SJCRH30 (cell line): ENCODE measurements at places on chromosomes 4 and X. TPM values are rescaled to one million over a fixed set of nuclear protein-coding genes. Genes with fewer than 3 reads are reported as not detected.

The PPEF1 gene
- total RNA-seq = 0.51 TPM in 1 of 2 replicates, not detected in the other

The GABRA4 gene
- total RNA-seq = not detected in 2 replicates

DNA sequence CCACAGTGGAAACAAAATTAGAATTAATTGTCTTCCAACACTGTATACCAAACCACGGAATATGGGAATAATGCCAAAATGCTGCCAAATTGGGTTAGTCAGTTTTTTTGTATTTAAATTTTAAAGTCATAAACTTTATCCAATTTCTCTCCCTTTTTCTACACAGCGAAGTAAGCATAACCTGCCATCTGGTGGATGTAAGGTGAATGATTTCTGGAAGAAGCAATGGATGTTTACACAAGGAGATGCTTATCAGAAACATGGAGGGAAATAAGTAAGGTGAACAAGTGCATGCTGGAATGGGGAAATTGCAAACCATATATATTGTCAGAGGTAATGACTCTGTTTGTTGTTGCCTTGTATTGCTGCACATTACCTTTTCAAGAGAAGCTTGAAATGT, 691.9 kb downstream of the TECRL start:
- DNase-seq = peak; percentile 2

DNA sequence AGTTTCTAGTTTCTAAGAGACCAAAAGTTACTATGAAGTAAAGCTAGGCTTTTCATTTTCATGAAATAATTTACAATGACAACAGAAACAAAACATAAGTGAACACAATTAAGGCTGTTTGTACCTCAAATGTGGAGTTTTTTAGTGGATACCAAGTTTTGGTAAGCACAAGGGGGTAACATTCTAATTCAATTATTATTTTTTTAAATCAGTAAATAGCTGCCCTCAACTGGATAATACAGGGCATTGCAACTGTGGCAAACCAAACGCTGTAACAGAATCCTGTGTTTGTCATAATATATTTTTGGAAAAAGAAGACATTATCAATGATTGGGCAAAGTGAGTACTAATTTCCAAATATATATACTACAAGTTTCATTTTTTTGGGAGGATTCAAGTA, 150.3 kb downstream of the FBXW7 start:
- no peak for DNase-seq

- peak; percentile 6 for DNase-seq
These were observed 83.1 kb upstream of the DDX3X start for GRCh38 chrX:41250867-41251266.

- peak; percentile 71 for DNase-seq
These were observed 339.4 kb upstream of the ZCCHC13 start for GRCh38 chrX:73964579-73964978.

The UNC5C gene
- total RNA-seq = not detected in 2 replicates

The BEND2 gene
- not detected in 2 replicates for total RNA-seq

The FAM184B gene
- total RNA-seq = 0.02 and 0.10 TPM in 2 replicates

GRCh38 chrX:18677161-18677869, 5.4 kb upstream of the RS1 start:
- DNase-seq = no peak

- DNase-seq = no peak
These were observed 137.7 kb downstream of the LDB2 start for GRCh38 chr4:16760617-16761363.

DNA sequence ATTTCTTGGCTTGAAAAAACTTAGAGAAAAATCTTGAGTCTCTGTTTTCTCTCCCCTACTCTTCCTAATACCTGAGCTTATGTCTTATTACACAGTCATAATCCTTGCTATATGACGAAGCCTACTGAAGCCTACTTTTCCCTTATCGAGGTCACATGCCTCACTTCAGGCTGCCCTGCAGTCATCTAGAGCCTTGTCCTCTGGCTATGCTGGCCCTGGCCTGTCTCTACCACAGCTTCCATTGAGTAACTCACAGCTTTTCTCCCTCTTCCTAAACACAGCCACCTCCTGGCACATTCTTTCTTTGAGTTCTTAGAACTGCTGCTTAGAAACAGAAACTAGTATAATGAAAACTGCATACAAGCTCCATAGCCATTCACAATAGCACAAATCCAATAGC, 1698.3 kb downstream of the STIM2 start:
- DNase-seq = no peak

The GPR34 gene
- total RNA-seq = not detected in 2 replicates

DNA sequence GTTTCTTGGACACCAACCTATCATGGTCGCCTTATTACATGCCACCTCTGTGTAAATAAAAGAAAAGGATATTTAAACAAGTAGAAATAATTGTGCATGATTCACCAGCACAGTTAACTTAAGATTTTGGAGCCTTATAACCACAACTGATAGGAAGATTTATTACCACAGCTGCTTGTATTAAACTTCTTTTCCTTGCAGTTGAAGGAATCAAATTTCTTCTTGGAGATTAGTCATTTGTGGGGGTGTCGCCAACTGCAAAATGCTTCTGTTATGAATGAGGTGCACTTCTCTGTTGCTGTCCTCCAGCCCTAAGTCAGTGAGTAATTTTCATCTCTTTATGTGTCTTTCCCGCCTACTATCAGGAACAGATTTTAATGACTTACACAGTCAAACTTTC, 73.3 kb downstream of the OR13H1 start:
- peak; percentile 40 for DNase-seq

The RAI2 gene
- not detected in 2 replicates for total RNA-seq

The FOXP3 gene
- not detected in 2 replicates for total RNA-seq

DNA sequence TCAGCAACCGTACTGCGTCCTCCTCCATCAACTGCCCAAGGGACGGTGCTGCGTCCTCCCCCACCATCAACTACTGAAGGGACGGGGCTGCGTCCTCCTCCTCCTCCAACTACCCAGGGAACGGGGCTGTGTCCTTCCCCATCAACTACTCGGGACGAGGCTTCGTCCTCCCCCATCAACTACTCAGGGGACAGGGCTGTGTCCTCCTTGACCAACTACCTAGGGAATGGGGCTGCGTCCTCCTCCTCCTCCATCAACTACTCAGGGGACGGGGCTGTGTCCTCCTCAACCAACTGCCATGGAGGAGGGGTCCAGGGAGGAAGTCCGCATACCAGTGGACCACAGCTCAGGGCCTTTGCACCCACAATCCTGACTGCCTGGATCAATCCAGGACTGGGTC, 24.4 kb downstream of the PPP2R3B start:
- no peak for DNase-seq

- DNase-seq = no peak
These were observed 240.5 kb upstream of the HS3ST1 start for GRCh38 chr4:11669156-11669555.

The ADGRA3 gene
- total RNA-seq = 104 TPM in 2 replicates

DNA sequence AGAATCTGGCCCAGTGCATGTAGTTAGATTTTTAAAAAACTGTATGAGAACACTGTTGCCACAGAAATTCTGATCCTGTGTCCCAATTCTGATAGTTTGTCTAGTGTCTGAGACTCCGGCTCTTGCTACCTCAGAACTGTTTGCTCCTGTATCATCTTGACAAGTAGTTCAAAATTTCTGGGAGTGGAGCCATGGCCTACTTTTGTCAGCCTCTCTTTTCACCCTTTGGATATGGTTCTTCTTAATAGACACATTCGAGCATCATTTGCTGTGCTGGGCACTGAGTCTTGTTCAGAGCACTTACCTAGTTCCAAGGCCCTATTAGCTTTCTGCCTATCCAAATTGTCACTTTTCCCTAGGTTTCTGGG, 46.9 kb downstream of the ATP10D start:
- DNase-seq = no peak

The DKK2 gene
- 0.18 and 0.55 TPM in 2 replicates for total RNA-seq

- peak; percentile 20 for DNase-seq
These were observed 90.8 kb downstream of the IRF2 start for GRCh38 chr4:184383497-184384055.

The CNGA1 gene
- not detected in 2 replicates for total RNA-seq

The EGFL6 gene
- total RNA-seq = not detected in 2 replicates

- no peak for DNase-seq
These were observed 15.5 kb downstream of the UBA6 start for GRCh38 chr4:67685532-67685859.

The DYNLT3 gene
- not detected in 2 replicates for total RNA-seq

DNA sequence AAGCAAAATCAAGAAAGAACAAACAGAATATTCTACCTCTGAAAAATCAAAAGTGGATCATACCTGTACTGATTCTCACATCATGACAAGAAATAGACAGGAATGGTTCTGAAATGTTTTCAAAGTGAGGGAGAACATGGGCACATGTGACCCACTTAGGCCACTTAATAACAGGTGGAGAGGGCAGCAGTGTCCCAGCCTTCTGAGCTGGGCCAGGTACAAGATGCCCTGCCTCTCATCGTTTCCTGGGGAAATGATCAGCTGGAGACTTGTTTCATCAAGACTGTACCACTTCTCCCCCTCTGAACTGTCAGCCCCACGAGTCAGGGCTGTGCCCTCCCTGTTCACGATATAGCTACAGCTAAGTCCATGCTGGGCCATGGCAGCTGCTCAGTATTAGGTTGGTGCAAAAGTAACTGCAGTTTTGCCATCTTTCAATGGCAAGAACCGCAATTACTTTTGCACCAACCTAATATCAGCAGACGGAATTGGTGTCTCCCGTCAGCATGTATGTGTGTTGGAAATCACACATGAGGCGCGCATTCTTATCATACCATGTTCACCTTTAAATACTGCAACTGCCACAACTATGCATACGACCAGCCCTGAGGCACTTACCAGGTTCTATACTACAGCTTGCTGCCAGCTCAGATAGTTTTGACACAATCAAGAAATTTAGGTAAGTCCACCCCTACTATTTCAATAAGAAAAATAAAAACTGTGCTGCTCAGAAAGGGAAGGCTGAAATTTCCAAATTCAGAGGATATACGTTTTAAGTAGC, 71.4 kb downstream of the GATB start:
- no peak for DNase-seq

The MAB21L2 gene
- not detected in 2 replicates for total RNA-seq

The F8 gene
- total RNA-seq = 0.23 and 0.42 TPM in 2 replicates

DNA sequence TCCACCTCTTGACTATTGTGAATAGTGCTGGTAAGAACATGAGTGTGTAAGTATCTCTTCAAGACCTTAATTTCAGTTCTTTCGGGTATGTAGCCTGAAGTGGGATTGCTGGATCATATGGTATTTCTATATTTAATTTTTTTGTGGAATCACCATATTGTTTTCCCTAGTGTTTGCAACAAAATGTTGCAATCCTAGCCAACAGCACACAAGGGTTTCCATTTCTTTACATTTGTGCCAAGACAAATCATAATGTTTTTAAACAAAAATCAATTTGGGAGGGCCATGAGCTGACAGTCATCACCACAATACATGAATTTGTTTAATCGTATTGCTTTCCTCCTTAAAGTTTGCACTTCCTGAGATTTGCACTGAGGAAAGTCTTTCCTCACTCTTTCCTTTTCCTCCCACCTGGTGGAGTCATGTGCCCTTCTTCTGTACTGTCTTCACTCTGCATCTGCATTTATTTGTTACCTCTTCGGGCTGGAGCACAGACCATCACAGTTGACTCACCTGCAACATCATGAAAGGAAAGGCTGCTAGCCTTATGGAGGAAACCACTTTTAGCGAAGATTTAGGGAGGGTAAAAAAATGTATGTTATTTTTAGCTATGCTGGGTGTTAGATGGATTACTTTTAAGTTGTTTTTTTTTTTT, 269.4 kb downstream of the DCTD start:
- DNase-seq = no peak

GRCh38 chrX:111431001-111431400, 19.0 kb upstream of the DCX start:
- DNase-seq = peak; percentile 82

- DNase-seq = peak; percentile 89
These were observed 852.0 kb downstream of the PCDH18 start for GRCh38 chr4:136680271-136680670.

- DNase-seq = peak; percentile 53
These were observed 164.9 kb downstream of the MAML3 start for GRCh38 chr4:139988863-139989765.

DNA sequence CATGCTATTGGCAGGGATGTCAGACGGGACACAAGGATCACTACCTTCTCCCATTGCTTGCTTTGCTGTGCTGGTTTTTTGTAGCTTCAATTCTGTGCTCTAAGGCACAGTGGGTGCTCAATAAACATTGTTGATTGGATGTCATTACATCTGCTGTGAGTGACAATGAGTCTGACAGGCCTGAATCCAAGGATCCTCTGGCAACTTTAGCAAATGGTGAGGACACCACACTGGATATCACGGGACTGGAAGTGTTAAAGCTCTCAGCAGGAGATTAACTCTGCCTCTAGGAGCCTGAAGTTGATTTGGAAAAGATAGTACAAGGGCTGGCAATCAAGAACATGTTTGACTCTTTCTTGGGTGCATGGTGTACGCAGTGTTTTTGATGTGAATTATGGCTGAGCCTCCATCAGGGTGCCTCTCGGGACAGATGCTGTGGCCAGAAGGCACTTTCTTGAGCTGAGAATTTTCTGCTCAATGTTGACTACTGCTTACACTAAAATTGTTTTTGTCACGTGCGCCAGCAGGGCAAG, 217.9 kb downstream of the ARAP2 start:
- DNase-seq = no peak

DNA sequence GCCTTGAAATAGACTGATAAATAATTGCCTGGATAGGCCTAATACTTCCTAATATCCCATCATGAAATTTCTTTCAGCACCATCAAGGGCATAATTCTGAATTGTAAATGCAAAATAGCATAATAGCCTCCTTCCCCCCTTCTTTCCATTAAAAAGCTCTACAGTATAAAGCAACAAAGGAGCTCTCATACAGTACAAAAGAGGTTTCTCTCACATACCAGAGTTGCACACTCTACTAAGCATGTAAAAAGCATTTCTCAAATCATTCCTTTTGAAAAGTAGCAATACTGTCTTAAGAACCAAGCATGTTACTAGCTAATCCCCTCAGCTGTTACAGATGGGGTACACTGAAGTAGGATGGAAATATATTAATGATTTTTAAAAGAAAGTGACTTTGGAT, 509.0 kb downstream of the KLHL13 start:
- no peak for DNase-seq

GRCh38 chr4:156347412-156348075, 393.9 kb upstream of the CTSO start:
- DNase-seq = peak; percentile 17

The ESX1 gene
- total RNA-seq = not detected in 2 replicates

DNA sequence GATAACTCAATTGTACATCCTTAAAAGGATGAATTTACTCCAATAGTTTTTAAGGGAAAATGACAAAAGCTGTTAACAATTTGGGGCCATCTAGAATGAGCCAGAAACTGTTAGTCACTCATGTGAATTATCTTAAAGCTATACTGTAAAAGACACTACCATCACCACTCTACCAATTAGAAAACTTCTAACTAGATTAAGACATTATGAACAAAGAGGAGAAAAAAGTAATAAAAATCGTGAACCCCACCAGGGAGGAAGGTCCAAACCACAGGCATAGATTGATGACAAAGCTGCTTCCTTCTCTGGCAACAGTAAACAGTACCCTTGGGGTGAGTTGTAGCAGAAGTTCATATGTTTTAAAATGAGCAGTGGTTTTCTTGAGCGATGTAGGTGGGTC, 106.1 kb downstream of the PDGFC start:
- no peak for DNase-seq

DNA sequence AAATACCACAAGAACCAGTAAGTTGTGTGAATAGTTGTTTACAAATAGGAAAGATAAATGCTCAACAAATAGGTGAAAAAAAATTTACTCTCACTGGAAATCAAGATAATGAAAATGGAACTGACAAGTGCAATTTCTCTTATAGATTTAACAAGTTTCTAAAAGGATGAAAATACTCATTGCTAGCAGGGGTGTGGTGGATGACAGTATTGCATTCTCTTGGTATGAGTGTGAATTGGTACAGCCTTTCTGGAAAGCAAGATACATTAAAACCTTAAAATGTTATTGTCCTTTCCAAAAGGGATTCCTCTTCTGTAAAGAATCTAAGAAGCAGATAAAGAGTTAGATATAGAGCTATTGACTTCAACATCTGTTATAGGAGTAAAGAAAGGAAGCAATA, 240.0 kb upstream of the RPS6KA3 start:
- DNase-seq = no peak

The CENPVL3 gene
- not detected in 2 replicates for total RNA-seq
